ENCODE measurements at places on chromosomes 12 and 14. TPM values are rescaled to one million over a fixed set of nuclear protein-coding genes. Genes with fewer than 3 reads are reported as not detected.

CCDC196 gene
- not detected for total RNA-seq

STYK1 gene
- 43.1 TPM for total RNA-seq

DNA sequence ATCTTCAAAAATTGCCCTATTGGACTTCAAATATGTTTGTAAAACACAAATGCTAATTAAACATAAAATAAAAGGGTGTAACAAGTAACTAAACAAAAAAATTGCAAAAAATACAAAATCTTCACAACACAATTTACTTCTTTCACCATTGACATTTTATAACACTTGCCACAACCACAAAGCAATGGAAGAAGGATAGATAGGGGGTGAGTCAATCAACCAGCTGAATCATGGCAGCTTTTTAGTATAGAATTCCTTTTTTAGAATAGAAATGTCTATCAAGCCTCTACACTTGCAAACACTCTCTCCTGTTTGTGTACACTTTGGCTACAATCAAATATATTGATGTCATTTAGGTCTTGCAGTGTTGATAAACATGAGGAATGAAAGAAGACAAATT lies 232.7 kb downstream of the SLC16A7 start:
- no peak for DNase-seq
- no peak overlapping the region for H3K27ac ChIP-seq
- H3K36me3 ChIP-seq: no peaks in the 10 kb centered on the region
- H3K4me1 ChIP-seq: no peaks in the 10 kb centered on the region
- no peaks in the 10 kb centered on the region for H3K27me3 ChIP-seq
- no peak overlapping the region for H3K4me3 ChIP-seq

GRCh38 chr14:101090976-101091375 lies 187.5 kb upstream of the RTL1 start:
- no peak overlapping the region for H3K27ac ChIP-seq
- no peaks in the 10 kb centered on the region for H3K27me3 ChIP-seq
- H3K36me3 ChIP-seq: no peaks in the 10 kb centered on the region
- H3K4me3 ChIP-seq: no peak overlapping the region
- no peaks in the 10 kb centered on the region for H3K4me1 ChIP-seq

DNA sequence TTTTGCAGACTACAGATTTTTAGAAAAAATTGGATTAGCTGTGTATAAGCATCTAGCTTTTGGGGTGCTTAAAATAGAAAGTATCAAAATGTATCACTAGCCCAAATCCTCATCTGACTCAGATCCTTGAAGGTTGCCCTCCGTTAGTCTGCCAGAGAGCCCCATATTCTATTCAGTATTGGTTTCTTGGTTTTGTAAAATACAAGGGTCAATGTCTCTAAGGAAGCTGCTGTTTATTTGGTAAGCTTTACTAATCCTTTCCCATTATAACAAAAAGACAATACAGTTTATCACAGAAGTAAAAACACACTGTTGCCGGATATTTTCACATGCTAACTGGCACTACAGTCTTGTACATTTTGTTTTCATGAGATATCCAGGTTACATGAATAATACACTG lies 92.8 kb upstream of the PTHLH start:
- no peaks in the 10 kb centered on the region for H3K36me3 ChIP-seq
- DNase-seq: no peak
- H3K4me1 ChIP-seq: no peaks in the 10 kb centered on the region
- H3K4me3 ChIP-seq: no peak overlapping the region
- no peak overlapping the region for H3K27ac ChIP-seq
- no peaks in the 10 kb centered on the region for H3K27me3 ChIP-seq

Data from Peyer's patch (tissue), 4 donors.